BJ (cell line): ENCODE measurements at places on chromosomes 5 and 9. TPM values are rescaled to one million over a fixed set of nuclear protein-coding genes. Genes with fewer than 3 reads are reported as not detected.

The KIF24 gene
- 1.6 and 1.9 TPM in 2 replicates for polyA plus RNA-seq

The FOXD4L4 gene
- polyA plus RNA-seq: not detected in 2 replicates

The FOXI1 gene
- polyA plus RNA-seq: not detected in 2 replicates

The IL4 gene
- polyA plus RNA-seq: not detected in 2 replicates

The SOHLH1 gene
- polyA plus RNA-seq: not detected in 2 replicates

The NR4A3 gene
- polyA plus RNA-seq: 2.0 and 2.3 TPM in 2 replicates

The RASEF gene
- not detected in 2 replicates for polyA plus RNA-seq

The PIP5K1B gene
- polyA plus RNA-seq: 0.05 TPM in 1 of 2 replicates, not detected in the other

The NOL8 gene
- polyA plus RNA-seq: 8.8 and 17.3 TPM in 2 replicates

The SLC25A48 gene
- not detected in 2 replicates for polyA plus RNA-seq

The LECT2 gene
- polyA plus RNA-seq: 0.10 TPM in 1 of 2 replicates, not detected in the other

The DOLPP1 gene
- 13.7 and 17.6 TPM in 2 replicates for polyA plus RNA-seq

The PCDHGA10 gene
- 2.7 and 3.9 TPM in 2 replicates for polyA plus RNA-seq

The UBE2QL1 gene
- polyA plus RNA-seq: not detected in 2 replicates

The OCLN gene
- polyA plus RNA-seq: 0.25 and 0.71 TPM in 2 replicates

The GAS1 gene
- polyA plus RNA-seq: 26.2 and 30.9 TPM in 2 replicates

The HTR4 gene
- not detected in 2 replicates for polyA plus RNA-seq

The MARCHF11 gene
- polyA plus RNA-seq: not detected in 2 replicates

The SLC9A3 gene
- polyA plus RNA-seq: 0.98 and 1.2 TPM in 2 replicates

The FOXD4L5 gene
- polyA plus RNA-seq: not detected in 2 replicates

The CCL27 gene
- polyA plus RNA-seq: 0.11 and 0.12 TPM in 2 replicates

The GRM6 gene
- polyA plus RNA-seq: not detected in 2 replicates

The CTXN3 gene
- polyA plus RNA-seq: not detected in 2 replicates

The PLPPR1 gene
- not detected in 2 replicates for polyA plus RNA-seq

The GAPVD1 gene
- polyA plus RNA-seq: 11.6 and 15.8 TPM in 2 replicates

The SYK gene
- polyA plus RNA-seq: not detected in 2 replicates

The DMRT3 gene
- not detected in 2 replicates for polyA plus RNA-seq

The NAIP gene
- polyA plus RNA-seq: 2.0 and 3.7 TPM in 2 replicates

The TCF7 gene
- 0.78 and 0.86 TPM in 2 replicates for polyA plus RNA-seq

The KCNV2 gene
- polyA plus RNA-seq: not detected in 2 replicates

The PCDHA9 gene
- polyA plus RNA-seq: 0.01 and 0.06 TPM in 2 replicates
